Neuronal stem cell (in vitro differentiated cells): ENCODE measurements at places on chromosomes 2 and 18.

GRCh38 chr18:3758531-3758930, 308.6 kb downstream of the TGIF1 start:
- DNase-seq: no peak

- no peak for DNase-seq
Observed at GRCh38 chr2:63675026-63675425, 86.3 kb downstream of the MDH1 start.

- DNase-seq: no peak
Observed at GRCh38 chr2:241114836-241115235, 12.7 kb upstream of the MTERF4 start.

- no peak for DNase-seq
Observed at GRCh38 chr2:136767030-136767429, 1.7 kb downstream of the THSD7B start.

- DNase-seq: no peak
Observed at GRCh38 chr2:204491528-204491927, 53.7 kb upstream of the PARD3B start.

GRCh38 chr2:165193178-165193777, 10.6 kb downstream of the SCN3A start:
- DNase-seq: no peak

DNA sequence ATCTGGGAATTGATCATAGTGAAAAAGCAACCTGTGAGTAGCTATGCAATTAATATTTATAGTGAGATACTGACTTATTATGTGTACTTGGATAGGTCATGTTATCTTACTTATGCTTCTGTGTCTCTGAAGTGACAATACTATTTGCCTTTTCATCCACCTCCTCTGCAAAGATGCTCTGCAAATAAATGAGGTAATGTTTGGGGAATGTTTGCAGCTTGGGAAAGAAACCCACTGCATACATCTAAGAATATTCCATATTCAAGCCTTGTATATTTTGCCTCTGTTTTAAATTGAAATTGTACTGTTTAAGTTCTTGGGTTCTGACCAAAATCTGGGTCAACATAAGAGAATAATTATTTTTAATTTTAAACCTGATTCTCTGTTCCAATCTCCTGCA, 217.4 kb upstream of the DTNA start:
- no peak for DNase-seq

GRCh38 chr2:118718921-118719320, 128.5 kb downstream of the EN1 start:
- DNase-seq: no peak

DNA sequence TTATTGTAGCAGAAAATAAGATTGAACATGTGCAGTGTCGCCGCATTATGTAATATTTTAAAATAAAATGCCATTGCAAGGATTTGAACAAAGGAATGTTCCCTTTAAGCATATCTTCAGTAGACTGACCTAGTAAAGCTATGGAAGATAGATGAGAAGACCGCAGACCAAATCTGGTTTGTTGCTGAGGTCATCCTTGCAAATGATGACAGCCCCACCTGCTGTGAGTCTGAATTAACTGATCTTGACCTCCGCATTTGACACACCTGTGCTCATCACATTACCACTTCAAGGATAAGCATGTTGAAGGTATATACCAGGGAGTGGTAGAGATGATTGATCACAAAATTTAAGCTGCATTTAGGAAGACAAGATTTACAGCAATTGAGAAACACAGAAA, 96.2 kb downstream of the NYAP2 start:
- DNase-seq: no peak

- no peak for DNase-seq
Observed at GRCh38 chr18:12433829-12434540, 26.3 kb downstream of the PRELID3A start.

GRCh38 chr18:46716827-46717226, 40.0 kb downstream of the ST8SIA5 start:
- DNase-seq: no peak

DNA sequence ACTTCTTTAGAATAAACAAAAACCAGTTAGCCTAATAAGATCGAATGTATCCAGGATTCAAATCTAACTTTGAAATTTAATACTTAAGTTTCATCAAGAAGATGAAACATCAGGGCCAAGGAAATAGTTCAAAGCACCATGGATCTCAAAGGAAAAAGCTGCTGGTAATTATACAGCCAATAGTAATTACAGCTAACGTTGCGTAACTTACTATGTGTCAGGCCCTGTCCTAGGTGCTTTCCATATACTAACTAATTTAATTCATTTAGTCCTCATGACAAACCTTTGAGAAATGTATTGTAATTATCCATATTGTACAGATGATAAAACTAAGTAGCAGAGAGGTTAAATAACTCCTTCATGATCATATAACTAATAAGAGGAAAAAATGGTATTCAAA, 598.6 kb downstream of the NYAP2 start:
- DNase-seq: no peak

DNA sequence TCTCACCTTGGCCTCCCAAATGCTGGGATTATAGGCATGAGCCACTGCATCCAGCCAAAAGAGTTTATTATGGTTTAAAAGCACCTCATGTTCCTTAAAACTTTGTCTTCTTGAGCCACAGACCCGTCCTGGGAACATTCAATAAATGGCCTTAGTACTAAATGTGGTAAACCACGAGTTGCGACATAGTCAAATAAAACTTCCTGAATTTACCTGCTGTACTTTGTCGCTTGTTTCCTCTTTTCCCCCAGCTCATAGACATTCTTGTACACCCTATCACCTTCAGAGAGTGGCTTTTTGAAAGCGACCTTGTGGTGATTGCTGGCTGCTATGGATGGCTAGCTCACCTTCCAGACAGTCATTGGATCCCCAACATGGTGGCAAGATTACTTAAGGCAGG, 310.4 kb downstream of the LRRTM1 start:
- DNase-seq: no peak
